ENCODE measurements at places on chromosomes 13 and 19.
A peak's percentile ranks its signal among the peaks of the same experiment; 100 is the strongest.

DNA sequence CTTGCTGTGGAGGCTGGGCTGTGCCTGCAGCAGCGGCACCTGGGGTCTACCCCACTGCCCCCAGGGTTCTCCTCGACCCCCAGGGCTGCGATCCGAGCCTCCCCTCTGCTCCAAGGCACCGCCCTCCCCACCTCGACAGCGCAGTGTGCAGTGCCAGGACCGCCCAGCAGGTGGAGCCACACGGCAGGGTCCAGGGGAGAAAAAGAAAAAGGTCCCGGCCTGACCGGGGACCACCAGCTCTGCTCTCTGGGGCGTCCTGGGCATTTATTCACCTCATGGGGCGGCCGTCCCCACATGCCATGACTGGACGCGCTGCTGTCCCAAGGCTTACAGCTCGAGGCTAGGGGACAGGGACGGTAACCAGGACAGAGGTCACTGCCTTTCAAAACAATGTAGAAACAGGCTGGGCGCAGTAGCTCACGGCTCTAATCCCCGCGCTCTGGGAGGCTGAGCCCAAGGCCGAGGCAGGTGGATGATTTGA, 10.6 kb downstream of the REXO1 start:
- no peak for DNase-seq

DNA sequence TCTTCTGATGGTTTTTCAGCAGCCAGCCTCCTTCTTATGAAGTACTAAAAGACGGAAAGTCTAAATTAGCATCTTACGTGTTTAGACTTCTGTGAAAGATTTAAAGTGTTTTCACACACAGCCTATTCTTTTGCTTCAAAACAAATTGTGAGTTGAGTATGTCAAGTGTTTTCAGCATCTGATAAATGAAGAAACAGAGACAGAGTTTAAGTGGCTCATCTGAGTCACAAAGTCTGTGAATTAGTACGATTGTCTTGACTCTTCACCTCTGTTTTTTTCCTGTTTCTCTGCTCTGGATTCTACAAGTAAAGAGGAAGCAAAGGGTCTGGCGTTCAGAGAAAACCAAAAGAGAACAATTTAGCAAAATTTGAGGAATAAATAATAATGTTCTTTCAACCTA, 116.4 kb downstream of the FRY start:
- DNase-seq = no peak

GRCh38 chr19:53671663-53672062, 39.9 kb downstream of the DPRX start:
- DNase-seq = no peak

DNA sequence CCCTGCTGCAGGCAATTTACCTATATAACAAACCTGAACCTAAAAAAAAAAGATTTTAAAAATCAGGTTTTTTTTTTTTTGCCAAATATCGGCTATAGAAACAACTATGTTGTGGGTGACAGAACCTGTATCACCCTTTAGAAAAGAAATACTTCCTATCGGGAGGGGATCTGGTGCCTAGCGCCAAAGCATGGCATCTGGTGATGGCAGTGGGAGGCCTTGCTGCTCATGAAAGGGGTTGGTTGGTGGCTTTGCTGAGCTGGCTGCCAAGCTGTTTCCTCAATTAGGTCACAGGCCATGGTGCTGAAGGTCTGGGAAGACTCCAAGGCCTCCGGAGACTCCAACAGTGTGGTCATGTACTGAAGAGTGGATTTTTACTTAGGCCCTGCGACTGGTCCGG, 328.5 kb downstream of the KLF5 start:
- no peak for DNase-seq

DNA sequence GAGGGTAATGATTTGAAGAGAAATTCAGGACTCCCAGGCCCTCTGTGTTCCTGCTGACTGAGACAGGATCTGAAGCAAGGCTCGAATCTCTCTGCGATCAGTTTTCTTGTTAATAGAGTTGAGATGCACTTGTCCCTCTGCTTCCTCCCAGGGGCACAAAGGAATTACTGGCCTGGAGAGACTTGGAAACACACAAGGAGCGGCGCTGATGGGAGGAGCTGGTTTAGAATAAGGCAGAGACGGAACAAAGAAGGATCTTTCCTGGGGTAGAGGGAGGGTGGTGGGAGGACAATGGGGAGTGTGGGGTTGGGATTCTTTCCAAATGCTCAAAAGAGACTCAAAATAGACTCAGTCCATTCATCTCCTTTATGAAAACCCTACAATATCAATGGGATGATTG, 719.1 kb downstream of the UQCRFS1 start:
- no peak for DNase-seq

GRCh38 chr13:112615391-112615790, 27.4 kb upstream of the TUBGCP3 start:
- no peak for DNase-seq

- DNase-seq = no peak
Measured at GRCh38 chr13:41026788-41027187, 7.7 kb upstream of the ELF1 start.

- no peak for DNase-seq
Measured at GRCh38 chr19:9144920-9145319, 4.7 kb downstream of the ZNF317 start.

DNA sequence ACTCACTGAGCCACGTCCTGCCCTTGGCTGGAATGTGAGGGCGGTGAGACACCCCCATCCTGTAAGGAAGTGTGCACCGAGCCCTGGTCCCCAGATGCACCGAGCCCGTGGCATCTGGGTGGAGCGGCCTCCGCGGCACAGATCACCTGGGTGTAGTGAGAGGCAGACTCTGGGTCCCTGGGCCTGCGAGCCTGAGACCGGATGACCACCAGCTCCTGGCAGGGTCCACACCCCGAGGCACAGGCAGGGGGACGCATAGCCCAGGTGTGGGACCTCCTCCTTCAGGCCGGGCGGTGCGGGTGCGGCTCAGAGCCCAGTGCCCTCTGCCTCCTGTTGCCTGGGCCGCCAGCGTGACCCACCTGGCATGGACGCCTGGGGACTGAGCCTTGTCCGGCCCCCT, 12.4 kb downstream of the MCF2L start:
- no peak for DNase-seq

DNA sequence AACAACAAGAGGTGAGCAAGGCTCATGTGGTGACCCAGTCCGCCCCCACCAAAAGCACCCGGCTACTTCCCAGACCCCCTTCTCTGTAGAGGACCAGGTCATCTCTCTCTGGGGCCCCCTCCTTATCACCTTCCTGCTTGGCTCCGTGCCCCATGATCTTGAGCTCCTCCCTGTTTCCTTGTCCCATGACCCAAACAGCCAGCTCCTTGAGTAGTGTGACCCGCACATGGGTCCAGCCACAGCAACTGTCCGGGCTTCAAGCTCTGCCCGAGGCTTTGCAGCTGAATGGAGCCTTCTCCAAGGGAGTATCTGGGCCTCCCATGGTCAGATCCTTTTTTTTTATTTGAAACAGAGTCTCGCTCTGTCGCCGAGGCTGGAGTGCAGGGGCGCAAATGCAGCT, 61.8 kb downstream of the MYO9B start:
- DNase-seq = no peak

DNA sequence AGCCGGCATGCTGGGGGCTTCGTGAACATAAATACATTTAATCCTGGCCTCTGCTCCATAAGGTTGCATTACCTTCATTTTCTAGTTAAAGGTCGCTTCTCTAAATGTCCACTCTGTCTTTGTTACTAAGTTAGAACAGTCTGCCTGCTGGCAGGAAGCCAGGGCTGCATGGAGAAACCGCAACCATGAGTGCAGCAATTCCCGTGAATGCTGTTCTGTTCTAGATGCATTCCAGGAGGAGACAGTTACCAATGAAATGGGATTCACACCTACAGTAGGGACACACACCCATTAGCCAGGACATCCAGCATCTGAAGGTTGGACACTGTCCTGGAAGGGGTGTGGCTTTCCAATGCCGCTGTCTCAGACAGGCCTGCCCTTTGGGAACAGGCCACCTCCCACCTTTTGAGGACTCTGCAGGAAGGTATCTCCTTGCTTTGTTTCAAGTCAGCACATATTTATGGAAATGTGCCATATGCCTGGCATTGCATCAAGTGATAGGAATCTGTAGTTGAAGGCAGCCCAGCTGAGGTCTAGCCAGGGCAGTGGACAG, 129.7 kb downstream of the SLC7A1 start:
- no peak for DNase-seq

- no peak for DNase-seq
Measured at GRCh38 chr13:109698779-109699178, 87.6 kb downstream of the IRS2 start.

- DNase-seq = no peak
Measured at GRCh38 chr13:98853771-98854221, 101.3 kb upstream of the SLC15A1 start.

DNA sequence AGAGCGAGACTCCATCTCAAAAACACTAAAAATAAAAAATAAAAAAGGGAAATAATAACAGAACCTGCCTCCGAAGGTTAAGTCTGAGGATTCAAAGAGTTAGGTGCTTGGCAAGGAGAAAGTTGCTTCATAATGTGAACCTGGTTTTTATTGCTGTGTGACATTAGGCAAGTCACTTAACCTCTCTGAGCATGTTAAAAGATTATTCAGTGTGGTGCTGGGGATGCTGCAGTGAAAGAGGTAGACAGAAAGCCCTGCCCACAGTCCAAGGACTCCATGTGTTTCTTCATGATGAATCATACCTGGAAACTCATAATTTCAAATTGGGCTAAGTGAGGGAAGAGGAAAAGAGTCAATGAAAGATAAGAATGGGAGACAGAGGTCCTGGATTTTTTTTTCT, 2.4 kb downstream of the IL27RA start:
- no peak for DNase-seq

DNA sequence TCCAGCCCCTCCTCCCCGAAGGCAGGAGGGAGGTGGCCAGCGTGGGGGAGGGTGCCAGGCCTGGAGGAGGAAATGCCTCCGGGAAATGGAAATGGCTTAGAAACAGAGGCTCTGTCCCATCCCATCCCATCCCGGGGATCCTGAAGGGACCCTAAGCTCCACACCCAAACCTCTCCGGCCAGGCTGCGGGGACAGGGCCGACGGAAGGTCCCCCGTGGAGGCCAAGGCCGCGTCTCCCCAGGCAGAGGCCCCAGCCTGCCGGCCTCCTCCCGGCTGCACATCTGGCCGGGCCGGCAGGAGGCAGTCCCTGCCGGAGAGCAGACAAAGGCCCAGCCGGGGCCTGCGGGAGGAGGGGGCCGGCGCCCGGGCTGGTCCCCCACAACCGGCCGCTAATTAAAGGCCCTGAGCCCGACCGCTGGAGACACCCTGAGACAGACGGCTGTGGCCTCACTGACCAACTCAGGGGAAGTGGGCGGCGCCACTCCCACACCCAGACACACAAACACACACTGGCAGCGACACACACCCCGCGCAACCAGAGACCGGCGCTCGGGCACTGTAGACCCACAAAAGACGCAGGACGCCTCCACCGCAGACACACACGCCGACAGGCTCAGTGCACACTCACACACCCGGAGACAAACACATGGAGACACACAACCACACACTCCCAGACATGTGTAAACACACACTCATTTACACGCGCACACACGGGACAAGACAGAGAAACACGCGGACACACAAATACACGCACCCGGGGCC, 1.1 kb downstream of the ADAMTS10 start:
- peak; percentile 21 for DNase-seq

DNA sequence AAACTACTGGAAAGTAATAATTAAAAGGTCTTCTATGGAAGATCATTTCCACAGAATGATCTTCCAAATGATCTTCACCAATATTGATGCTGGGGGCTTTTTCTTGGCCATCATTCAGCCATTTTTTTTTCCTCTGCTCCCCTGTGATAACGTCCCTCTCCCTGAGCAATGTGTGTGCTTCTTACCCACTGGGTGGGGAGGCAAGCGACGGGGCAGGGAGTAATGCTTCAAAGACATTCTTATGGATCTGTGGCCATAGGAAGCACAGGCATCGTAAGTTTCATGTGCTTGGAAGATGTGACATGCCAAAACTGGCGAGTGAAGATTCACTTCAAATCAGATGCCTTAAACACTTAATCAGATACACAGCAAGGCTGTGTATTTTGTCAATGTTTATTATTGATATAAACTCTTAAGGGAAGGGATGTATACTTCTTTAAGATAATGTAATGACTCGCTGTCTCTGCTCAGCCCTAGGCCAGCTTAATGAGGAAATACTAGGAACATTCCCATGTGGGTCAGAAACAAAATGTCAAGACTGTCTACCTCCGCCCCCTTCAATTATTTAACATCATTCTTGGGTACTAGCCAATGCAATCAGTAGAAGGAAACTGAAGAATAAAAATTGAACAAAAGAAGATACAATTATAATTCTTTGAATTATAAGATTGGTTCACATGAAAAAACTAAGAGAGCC, 34.1 kb upstream of the SERPINE3 start:
- no peak for DNase-seq
